ENCODE measurements at places on chromosomes 7 and 10. TPM values are rescaled to one million over a fixed set of nuclear protein-coding genes. Genes with fewer than 3 reads are reported as not detected.

DNA sequence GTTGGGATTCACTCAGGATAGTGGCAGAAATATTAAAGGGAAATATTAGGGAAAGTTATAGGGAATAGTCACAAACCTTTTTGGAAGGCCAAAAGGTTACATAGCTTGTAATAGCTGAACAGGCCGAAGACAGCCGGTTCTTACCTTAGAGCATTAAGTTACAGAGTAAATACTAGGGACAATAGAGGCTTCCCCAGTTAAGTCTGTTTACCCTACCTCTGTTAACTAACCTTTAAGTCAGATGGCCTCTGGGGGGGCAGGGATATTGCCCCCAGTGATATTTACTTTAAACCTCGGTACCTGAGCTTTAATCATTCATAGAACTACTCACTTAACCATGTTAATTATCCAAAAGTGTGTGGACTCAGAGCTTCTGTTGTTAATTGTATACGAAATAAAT, 7.4 kb downstream of the POLR1F start:
- DNase-seq, result no peak

- DNase-seq, result no peak
Observed at GRCh38 chr10:127398140-127398970, 150.8 kb upstream of the NPS start.

DNA sequence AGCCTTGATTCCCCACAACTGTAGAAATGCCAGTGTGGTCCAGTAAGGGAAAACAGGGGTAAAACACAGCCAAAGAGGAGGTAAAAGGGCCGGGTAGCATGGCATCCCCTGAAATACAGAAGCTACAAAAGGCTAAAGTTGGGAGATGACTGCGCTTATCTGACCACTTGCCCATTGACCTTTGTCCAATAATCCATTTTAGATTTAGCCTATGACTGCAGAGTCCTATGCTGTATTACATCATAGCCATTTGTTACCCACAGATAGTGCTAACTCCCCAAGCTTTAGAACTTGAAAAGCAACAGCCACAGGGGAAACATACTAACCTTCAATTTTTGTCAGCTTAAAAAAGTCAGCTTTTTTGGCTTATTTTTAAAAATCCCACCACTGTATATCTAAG, 26.2 kb downstream of the MTPN start:
- no peak for DNase-seq

DNA sequence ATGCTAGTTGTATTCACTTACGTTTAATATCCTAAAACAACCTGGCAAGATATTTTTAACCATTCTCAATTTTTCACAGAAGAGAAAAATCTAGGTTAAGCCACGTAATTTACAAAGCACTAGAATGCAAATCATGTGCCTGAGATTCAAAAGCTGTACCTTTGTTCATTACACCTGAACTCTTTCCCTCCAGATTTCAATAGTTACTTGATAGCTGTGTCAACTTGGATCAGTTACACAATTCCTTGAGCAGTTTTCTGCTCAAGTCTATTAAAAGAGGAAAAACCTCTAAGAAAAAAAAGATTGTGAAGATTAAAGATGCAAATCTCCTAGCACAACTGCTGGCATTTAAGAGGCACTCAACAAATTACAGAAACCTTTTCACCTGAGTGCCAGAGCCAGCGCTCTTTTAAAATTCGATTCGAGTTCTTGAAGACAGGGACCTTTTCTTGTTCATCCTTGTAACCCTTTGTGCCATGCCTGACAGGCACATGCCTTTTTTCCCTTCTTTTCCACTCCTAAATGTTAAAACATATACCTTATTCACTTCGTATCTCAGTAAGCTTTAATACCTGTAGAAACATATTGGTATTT, 886 bp downstream of the NSUN6 start:
- no peak for DNase-seq

- no peak for DNase-seq
Observed at GRCh38 chr7:71473366-71473967, 341.5 kb downstream of the GALNT17 start.

GRCh38 chr7:15461576-15461975, 100.2 kb downstream of the AGMO start:
- no peak for DNase-seq

DNA sequence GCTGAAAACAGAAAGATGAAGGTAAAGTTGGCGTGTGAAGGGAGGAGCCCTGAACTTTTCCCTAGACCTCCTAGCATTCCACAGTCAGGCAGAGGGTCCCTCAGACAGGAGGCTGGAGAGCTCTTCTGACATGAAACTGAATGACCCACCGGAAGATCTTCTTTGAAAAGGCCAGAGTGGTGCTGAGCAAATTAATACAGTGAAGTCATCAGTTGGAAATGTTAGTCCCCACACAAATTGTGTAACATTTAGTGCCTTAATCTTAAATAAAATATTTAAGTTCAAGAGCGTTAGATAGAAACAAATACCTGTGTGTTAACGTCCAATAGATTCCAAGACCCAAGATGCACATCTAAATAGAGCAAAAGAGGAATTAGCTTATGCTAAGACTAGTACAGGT, 49.0 kb upstream of the WNT16 start:
- DNase-seq, result no peak

- no peak for DNase-seq
Observed at GRCh38 chr10:5064656-5065055, 29.6 kb upstream of the AKR1C3 start.

DNA sequence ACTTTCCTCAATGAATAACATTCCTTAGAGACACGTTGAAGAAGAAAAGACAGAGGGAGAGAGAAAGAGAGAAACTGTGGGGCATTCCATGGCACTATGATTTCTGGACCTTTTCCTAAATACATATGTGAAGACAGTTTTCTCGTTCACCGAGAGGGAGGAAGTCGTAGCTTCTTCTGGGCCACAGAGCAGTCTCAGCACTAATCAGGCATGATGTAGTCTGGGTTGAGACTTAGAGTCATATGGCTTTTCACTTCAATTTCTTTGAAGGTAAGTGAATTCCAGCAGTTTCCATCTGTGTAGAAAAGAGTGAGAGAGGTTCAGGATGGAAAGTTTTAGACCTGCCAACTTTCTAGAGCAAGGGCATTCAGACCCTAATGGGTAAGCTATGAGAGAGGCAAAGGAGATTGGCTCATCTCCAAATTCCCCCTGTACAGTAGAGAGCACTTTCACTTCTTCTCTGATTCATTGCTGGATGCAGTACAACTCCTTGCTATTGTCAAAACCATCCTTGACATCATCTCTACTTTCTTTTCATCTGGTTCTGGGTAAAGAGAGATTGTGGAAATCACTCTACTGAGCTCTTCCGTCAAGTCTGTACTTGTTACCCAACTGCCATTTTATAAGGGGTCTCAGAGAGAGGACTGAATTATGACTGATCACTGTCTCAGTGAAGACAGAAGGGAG, 31.5 kb upstream of the OR9A4 start:
- DNase-seq, result no peak

- no peak for DNase-seq
Observed at GRCh38 chr7:24587853-24588252, 14.6 kb downstream of the PALS2 start.

DNA sequence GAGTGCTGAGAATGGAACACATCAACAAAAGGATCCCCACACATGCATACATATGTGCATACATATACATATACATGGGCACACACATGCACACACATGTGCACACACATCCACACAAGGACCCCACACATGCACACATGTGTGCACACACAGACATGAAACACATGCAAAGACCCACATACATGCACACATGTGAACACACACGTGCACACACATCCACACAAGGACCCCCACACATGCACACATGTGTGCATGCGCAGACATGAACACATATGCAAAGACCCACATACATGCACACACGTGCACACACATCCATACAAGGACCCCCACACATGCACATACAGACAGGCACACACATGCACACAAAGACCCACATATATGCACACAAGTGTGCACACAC, 104.4 kb upstream of the ADARB2 start:
- DNase-seq, result no peak

DNA sequence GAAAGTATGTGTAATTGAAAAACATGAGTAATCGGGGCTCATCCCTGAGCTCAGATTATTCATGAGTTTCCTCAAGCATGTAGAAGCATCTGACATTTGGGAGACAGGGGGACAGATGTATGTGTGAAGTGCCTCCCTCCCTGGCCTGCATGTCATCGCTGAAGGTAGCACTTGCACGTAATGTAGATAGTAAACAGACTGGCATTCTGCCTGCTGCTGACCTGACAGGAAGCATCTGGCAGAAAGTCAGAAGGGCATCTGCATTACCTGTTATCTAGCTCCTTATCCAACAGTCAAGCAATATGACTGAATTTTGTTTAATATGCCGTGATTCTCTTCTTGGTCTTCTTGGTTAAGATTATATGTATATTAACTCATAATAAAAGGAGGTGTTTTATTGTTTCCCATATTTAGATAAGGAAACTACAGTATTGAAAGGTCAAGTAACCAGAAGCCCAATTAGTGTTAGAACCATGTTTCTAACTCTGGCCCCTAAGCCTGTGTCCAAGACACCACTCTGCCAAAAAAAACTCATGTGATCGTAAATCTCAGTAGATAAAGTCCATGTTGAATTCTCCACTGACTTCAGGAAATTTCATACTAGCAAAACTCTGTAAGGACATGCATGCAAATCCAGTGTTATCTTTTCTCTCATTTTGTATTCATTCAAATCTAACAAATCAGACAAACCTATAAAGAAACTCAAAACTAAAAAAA, 918.1 kb upstream of the MBL2 start:
- DNase-seq, result no peak

- no peak for DNase-seq
Observed at GRCh38 chr10:12195281-12195602, 449 bp downstream of the NUDT5 start.

DNA sequence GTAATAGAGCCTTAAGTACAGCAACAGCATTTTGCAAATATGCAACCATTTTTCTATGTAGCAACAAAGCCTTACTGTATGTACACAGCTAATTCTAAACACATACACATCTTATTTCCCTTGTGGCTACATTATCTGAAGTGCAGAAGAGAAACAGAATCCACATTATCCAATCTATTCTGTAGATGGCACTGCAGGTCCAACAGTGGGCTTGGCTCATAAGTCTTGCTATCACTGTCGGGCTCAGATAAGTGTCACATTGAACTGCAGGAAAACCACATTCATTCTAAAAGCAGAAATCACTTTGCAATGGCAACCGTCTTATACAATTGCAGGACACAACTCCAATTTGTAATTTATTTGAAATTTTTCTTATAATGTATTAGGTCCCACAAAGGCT, 109.8 kb upstream of the NOBOX start:
- DNase-seq, result no peak

- peak; percentile 30 for DNase-seq
Observed at GRCh38 chr10:73744664-73744975, 448 bp downstream of the SEC24C start.

- DNase-seq, result no peak
Observed at GRCh38 chr7:157998884-157999552, 588.6 kb downstream of the PTPRN2 start.

The PANK1 gene
- 9.6 TPM for total RNA-seq

The GNA12 gene
- 30.2 TPM for total RNA-seq

The GIMAP2 gene
- total RNA-seq, result 8.4 TPM

The TSPAN13 gene
- total RNA-seq, result 8.6 TPM

The C7orf33 gene
- not detected for total RNA-seq
